CD4-positive, alpha-beta T cell treated with Interleukin-15 for 4 hours (primary cell): ENCODE measurements at places on chromosomes 2 and 18.

GRCh38 chr2:13201924-13202323 is 485.2 kb downstream of the TRIB2 start:
- DNase-seq: no peak

DNA sequence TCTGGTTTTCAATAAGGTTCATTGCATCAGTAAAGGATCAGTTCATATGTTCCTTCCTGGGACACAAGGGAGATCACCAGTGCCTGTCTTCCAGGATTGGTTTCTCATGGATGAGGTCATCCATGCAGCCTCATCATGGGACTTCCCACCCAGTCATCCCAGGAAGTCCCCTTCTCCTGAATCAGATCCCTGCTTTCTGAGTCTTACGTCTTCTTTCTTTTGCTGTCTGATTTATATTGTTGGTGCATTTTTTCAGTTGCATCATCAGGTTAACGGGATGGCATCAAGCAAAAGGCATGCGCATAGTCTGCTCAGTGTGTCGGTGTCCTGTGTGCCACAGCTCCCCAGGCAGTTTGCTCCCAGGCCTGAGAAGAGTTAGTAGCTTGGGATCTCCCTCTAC is 105.9 kb downstream of the SOX11 start:
- no peak for DNase-seq

- DNase-seq: no peak
These were observed 249.3 kb upstream of the SYT4 start for GRCh38 chr18:43526426-43527145.

DNA sequence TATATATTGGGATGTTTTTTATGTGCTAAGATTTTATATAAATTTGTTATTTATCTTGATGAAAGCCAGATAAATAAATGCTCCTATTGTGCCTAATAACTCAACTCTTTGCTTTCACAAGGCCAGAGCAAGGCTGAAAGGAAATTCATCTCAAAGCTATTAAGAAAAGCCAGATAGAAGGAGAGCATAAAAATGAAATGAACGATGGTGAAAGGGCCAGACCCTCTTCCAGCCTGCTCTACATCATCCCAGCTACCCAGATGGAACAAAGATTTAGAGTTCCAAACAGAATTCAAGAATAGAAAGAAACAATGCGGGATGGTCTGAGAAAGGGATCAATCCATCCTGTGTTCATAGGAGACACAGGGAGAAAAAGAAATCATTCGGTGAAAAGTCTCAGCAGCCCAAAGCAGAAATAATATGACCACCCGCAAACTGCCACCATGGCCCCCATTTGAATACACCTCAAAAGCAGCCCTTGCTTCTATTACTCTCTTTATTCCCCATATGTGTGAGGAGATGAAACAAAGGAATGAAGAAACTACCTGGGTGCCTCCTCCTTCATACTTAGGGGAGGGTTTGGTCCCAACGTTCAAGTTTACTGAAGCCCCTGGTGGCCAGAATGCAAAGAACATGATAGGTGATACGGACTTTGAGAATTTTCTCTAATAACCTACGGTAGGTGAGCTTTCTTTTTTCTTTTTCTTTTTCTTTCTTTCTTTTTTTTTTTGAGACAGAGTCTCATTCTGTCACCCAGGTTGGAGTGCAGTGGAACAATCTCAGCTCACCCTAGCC is 110.1 kb upstream of the FBXO11 start:
- DNase-seq: no peak

- no peak for DNase-seq
These were observed 256.0 kb downstream of the BCL11A start for GRCh38 chr2:60297296-60298005.

- DNase-seq: no peak
These were observed 301.6 kb upstream of the GULP1 start for GRCh38 chr2:187989925-187990623.

DNA sequence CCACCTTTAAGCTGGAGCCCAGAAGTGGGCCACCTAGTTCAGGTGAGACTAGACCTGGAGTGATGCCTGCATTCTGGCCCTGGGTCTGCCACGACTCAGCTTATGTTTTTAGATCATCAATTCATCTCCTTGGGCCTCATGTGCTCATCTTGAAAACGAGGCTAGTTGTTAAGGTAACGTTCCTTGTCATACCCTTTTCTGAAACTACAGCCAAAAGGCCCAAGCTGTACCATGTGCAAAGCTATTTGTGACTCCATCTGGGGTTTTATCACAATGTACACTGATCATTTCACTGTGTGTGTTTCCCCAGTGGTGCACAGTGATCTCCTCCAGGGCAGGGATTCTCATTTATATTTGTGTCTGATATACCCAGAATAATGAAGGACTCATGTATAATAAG is 138.4 kb upstream of the COPS8 start:
- DNase-seq: no peak

DNA sequence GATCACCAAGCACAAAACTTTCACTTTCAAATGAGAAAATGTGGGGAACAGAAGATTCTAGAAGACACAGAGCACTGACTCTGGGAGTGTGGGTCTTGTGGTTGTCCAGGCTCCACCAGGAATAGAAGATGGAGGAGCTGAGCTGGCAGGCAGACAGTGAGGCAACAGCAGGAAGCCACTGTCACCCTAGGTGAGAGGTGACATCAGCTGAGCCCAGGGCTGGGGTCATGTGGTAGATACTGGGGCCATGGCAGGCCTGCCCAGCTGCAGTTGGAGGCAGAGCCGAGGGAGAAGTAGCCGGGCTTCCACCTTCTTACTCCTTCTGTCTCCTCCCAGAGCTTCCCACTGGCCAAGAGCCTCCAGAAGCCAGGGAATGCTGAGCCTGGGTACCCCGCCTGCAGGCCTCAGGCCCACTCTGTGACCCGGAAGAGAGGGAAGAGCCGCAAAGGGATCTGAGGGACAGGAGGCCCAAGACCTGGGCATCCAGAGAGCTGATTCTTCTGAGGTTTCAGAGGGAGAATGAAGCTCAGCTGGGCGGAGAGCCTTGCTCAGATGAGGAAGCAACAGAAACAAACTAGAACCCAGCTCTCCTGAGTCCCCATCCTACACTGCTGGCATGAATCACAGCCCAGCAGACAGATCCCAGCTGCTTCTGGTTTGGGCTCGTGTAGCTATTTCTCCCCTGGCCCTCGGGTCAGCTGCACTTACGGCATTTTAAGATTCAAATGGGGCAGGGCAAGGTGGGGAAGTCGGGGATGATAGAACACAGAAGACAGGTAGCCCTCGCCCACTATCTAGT is 39.8 kb upstream of the ASAP2 start:
- DNase-seq: no peak

DNA sequence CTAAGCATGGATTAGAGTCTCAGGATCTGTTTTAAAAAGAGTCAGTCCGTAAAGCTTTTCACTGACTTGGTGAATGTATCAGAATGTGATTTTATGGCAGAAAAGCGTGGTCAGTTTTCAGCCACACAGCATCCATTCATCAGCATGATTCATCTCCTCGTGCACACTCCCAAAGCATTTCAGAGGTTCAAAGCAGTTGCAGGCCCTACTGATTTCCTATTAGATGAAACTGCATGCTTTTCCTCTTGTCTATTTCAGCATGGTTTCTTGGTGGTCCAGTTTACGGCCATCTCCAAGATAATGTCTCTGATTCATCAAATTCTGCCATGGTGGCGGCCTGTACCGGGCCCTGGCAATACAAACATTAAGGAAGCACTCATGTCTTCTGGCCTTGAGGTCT is 4.8 kb upstream of the PARD6G start:
- DNase-seq: no peak

DNA sequence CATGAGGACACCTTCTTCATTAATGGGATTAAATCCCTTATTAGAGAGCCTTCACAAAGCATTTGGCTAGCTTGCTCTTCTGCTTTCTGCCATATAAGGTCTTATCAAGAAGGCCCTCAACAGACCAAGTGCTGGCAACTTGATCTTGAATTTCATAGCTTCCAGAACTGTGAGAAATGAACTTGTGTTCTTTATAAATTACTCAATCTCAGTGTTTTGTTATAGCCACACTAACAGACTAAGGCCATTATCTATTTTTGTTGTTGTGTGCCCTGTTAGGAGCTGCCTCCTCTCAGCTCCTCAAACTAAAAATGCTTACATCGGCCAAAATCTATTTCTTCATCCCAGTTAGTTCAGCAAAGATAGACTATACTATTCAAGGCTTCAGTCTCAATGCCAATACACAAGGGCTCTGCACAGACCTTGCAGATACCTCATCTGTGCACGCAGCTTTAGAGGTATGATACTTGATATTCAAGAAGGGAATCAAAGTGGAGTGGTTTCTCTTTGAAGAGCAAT is 182.9 kb downstream of the GPD2 start:
- no peak for DNase-seq

- no peak for DNase-seq
These were observed 128.5 kb downstream of the QPCT start for GRCh38 chr2:37472959-37473358.

DNA sequence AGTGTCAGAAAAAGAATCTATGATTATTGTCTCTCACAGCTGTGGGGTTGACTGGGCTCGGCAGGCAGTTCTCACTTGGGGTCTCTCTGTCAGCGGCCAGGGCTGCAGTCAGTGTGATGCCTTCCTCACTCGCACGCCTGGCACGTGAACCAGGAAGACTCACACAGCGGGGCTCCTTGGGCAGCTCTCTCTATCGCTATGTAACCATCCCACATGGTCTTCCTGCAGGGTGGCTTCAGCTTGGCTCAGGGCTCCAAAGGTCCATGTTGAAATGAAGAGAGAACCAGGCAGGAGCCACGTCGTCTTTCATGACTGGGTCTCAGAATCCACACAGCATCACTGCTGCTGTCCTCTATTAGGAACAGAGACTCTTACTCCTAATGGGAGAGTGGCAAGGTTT is 30.6 kb upstream of the SLC1A4 start:
- DNase-seq: no peak

- DNase-seq: peak; percentile 45
These were observed 1.9 kb upstream of the STAT4 start for GRCh38 chr2:191152482-191153240.

- no peak for DNase-seq
These were observed 177.2 kb upstream of the RAB6C start for GRCh38 chr2:129802290-129802689.

- DNase-seq: no peak
These were observed 289.9 kb downstream of the LRRTM1 start for GRCh38 chr2:80014637-80015036.

GRCh38 chr2:107986278-107987217 is at the start of gene SLC5A7:
SLC5A7 (plus strand) TSS chr2:107986524; CDS start chr2:107988156, 1,632 bp downstream.
- DNase-seq: no peak

- no peak for DNase-seq
These were observed 432.0 kb upstream of the FAM98A start for GRCh38 chr2:34031097-34031496.

DNA sequence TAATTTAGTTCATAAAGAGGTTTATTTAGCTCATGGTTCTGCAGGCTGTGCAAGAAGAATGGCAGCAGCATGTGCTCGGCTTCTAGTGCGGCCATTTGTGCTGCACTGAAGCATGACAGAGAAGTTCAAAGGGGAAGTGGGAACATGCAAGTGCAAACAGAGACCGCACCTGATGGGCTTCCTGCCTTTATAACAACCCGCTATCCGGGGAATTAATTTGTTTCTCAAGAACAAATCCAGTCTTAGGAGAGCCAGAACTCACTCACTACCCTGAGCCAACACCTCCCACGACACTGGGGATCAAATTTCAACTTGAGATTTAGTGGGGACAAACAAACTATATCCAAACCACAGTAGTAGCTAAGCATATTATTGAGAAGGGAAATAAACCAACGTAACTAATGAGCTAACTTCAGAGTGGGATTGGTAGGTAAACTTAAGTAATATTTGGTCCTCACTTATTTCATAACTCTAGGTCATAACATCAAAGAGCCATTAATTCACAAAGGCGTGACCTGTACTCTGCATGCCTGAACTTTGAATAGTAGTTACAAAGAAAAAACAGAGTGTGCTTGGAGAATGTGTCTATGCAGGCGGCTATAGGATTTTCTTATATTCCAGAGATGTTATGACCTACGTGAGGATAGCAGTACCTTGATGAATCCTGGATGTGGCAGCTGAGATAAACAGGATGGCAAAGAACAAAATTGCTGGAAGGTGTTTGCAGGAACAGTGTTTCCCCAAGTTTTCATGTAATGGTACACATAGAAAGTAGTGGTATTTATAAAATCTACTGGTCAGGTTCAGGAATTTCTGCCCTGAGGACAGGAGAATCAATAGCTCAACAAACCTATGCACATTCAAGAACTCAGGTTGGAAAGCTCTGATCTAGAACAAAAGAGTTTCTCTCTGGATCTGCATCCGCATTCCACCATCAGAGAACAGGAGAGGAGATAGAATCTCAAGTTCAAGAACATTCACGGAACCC is 845.9 kb upstream of the ID2 start:
- DNase-seq: no peak

- DNase-seq: no peak
These were observed 823 bp downstream of the PARD3B start for GRCh38 chr2:204545861-204546735.

DNA sequence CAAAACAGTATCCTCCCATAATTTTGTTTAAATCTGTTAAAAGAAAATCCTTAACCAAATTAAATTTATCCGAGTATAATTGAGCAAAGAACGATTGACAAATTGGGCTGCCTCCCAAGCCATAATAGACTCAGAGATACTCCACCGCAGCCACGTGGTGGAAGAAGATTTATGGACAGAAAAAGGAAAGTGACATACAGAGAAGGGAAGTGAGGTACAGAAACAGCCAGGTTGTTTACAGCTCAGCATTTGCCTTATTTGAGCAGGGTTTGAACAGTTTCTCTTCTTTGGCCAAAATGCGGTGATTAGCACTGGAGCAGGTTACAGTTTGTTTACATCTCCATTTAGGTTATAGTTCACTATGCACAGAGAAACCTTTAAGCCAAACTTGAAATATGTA is 60.8 kb downstream of the KYNU start:
- DNase-seq: no peak

DNA sequence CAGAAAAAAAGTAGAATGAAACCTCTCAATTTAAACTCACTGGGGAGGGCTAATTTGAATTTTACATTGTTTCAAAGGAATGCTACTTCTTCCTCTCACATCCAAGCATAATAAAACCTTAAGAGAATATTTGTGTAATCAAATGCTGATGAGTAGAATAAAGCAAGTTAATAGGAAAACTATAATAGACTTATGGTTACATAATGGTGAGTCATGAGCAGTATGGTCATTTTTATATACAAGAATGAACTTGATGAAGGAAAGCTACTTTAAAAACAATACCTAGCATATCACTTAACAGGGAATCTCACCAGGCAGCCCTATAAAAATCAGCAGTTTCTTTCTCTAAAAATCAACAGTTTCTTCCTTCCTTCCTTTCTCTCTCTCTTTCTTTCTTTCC is 80.3 kb downstream of the VSNL1 start:
- no peak for DNase-seq

DNA sequence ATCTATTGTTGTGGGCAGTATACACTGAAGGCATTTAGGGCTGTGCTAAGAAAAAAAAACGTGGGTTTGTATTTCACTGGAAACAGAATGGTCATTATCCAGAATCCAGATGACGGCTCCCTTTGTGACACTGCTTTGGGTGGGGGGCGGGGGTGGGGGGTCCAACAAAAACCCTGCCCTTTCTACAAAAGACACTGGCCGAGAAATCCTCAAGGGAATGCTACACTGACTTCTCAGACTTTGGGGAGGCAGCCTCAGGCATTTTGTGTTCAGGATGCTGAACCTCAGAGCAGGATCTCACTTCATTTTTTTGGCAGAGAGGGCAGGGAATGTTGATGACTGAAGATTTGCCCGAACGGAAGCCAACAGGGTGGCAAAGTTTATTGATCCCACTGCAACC is 417.1 kb downstream of the HRH4 start:
- no peak for DNase-seq

GRCh38 chr2:27496357-27497287 is at the start of gene GCKR:
GCKR (plus strand) TSS chr2:27496839; CDS start chr2:27496905, 66 bp downstream.
- DNase-seq: no peak
